ENCODE measurements at places on chromosomes 2 and 18.

DNA sequence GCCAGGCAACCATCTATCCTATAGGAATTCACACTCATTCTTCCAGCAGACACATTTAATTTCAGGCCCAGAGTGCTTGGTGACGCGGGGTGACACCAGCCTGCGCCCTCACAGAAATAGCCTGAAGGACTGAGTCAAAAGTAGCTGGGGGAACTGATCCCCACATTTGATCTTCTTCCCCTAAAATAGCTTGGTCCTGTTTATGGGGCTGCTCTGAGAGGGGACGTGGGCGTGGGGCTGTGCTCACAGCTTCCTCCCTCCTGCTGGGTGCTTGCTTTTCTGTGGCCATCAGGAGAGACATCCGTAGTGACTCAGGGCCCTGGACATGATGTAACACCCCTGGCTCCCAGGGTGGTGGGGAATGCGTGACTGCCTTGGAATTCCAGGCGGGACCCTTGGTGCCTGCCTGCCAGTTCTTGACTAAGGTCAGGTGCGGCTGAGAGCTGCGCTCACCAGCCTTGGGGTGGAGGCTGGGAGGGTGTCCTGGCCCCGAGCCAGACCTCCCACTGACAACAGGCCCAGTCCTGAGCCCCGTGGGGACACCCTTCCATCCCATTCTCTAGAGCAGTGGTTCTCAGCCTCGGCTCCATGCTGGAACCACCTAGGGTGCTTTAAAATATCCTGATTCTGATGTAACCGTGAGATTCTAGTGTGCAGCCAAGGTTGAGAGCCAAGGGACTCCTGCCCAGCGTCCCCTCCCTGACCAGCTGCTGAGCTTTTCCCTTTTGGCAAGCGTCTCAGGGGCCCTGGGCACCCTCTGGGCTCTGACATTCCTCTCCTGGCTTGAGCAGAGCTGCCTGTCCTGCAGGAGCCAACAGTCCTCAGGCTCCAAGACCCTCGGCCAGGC is 47.4 kb upstream of the SMAD7 start:
- no peak for DNase-seq

DNA sequence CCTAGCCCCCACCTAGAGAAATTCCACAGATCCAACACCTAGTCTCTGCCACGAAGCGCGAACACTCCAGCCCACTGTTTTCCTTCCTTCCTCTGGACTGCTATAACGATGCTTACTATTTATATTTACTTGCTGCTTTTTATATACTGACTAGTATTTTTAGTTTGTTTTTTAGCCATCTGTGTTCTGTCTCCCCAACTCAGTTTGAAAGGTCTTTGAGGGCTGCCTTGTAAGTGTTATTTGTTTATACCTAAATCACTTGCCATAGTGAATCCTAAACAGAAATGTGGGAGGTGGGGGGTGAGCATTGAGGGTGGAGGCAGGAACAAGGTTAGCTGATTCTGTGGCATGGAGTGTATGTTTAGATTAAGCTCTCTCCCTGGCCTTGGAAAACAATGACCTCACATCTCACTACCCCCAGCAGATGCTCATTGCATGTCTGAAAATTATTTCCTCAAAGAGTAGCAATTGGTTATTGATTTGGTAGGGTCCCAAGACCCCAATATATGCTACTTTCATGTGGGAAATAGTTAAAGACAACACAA is 1.1 kb upstream of the NCKAP5 start:
- DNase-seq: no peak

DNA sequence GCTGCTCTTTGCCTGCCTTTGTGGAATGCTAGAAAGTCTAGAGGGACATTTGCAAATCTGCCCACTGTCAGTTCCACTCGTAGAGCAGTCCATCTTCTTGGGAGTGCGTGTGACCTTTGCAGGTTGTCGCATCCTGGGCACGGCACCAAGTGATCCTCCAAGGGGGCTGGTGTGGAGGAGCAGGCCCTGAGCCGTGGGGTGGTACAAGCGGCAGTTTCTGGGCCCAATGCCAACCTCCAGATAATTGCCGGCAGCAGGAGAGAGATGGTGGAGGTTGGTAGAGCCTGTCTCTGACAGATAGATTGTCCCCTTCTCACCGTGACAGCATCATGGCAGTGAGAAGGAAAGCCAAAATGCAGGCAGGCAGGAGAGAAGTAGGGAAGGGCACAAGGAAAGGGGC is 150.7 kb upstream of the SLC14A2 start:
- DNase-seq: no peak

DNA sequence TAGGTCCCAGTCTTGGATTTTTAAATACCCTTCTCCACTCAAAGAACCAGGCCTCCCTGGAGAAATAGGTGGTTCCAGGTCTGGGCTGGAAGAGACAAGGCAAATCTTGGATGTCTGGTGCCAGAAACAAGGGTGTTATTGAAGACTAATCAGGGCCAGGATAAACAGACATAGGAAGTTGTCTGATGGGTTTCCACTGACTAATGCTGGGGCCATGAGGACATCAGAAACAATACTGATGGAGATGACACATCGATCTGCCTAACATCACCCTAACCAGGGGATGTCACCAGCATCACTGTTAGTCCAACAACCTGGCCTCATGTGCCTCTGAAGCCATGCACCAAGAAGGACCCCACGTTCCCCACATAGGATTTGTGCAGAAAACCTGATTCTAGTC is 42.5 kb upstream of the GLI2 start:
- DNase-seq: no peak

DNA sequence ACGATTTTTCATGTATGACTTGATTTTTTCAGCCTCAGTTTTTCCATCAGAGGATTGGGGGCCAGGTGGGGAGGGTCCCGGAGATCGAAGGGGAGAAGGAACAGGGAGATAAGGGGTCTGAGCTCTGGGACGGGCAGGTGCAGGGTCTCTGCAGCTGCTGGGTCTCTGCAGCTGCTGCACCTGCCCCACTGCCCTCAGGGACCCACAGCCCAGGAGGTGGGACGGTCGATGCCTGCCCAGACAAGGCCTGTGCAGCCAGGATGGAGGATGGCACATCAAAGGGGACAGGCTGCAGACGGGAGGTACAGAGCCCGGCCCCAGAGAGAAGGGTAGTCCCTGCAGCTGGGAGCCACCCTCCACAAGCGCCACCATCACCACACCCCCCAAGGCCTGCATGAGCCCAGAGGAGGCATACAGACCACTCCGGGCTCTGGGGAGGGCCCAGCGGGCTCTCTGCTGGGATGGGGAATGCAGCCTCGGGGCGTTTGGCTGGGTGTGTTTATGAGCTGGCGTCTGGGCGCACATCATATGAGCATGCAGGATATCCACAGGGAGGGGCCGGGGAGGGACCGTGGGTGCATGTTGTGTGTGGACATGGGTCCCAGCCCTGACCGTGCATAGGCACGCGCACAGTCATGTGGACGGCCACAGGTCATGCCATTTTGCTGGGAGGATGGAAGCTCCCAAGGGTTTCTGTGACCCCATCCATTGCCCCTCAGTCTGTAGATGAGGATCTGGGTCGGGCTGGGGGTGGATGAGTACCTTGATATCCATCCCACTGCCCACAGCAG is 34.9 kb upstream of the GPC1 start:
- DNase-seq: no peak
